ENCODE measurements at places on chromosomes 1 and 21.

DNA sequence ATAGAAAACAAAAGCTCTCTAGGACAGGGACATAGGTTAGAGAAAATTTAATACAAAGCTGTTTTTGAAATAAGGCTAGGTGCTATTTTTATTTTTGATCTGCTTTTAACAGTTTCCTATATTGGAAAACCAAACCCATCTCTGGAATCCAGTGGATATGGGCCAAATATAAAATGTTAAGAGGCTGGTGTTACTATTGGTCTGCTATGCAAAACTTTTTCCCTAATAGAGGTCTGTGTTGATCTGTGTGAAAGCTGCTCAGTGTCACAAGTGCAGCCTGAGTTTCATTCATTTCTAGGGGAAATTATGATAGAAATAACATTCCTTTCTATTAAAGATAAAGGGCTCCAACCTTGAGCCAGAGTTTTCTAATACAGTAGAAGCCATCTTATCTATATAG, 116.4 kb downstream of the OLFML2B start:
- no peak for DNase-seq

- no peak for DNase-seq
Measured at GRCh38 chr21:9763807-9764206, 757.6 kb upstream of the TPTE start.

GRCh38 chr1:3907031-3907534, 7.0 kb upstream of the C1orf174 start:
- DNase-seq = no peak

GRCh38 chr21:16473988-16474387, 744.2 kb downstream of the USP25 start:
- DNase-seq = no peak

GRCh38 chr1:218330043-218330623, 15.0 kb upstream of the TGFB2 start:
- DNase-seq = no peak
